ENCODE measurements at places on chromosomes 7 and 10.

- DNase-seq: no peak
These were observed 30.3 kb upstream of the CAMK1D start for GRCh38 chr10:12319076-12319475.

- DNase-seq: no peak
These were observed 309.1 kb downstream of the LRMDA start for GRCh38 chr10:75740541-75740940.

GRCh38 chr7:111089822-111090426 is 1.0 kb upstream of the LRRN3 start:
- no peak for DNase-seq

DNA sequence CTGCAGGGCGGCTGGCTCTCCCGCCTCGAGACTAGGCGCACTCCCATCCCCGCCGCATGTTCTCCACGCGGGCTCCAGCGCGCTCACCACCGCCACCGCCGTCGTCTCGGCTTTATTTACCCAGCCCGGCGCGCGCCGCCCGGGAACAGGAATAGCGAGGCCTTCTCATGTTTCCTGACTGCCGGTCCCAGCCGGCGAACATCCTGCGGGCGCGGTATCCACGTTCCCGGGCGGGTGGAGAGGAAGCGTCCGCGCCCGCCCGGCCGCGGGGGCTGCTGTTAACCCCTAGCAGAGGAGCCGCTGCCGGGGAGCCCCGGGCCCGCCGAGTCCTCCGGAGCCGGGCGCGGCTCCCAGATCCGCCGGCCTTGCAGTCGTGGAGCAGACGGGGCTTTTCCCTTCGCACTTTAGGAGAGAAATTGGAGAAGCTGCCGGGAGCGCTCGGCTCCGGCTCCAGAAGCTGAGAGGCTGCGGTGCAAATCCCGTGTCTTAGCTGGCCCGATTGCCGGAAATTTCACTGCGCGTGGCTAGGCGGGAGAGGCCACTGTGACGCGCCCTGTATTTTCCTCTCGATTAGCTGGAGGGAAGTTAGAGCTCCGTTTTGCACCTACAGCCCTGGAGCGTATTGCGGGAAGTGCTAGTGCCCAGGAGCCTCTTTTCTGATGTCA is at the start of gene MKX:
MKX (minus strand) TSS at position 88 of the 665 bp plus-strand sequence. CDS start 2,404 bp downstream, outside the sequence.
- peak; percentile 49 for DNase-seq

DNA sequence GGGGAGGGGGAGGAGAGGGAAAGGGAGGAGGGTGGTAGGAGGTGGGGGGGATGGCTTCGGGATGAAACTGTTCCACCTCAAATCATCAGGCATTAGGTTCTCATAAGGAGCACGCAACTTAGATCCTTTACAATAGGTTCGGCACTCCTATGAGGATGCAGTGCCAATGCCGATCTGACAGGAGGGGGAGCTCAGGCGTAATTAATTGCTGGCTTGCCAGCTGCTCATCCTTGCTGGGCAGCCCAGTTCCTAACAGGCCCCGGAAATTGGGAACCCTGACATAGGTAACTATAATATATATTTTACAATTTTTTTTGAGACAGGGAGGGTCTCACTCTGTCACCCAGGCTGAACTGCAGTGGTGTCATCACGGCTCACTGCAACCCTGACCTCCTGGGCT is 118.8 kb upstream of the SFMBT2 start:
- DNase-seq: no peak

DNA sequence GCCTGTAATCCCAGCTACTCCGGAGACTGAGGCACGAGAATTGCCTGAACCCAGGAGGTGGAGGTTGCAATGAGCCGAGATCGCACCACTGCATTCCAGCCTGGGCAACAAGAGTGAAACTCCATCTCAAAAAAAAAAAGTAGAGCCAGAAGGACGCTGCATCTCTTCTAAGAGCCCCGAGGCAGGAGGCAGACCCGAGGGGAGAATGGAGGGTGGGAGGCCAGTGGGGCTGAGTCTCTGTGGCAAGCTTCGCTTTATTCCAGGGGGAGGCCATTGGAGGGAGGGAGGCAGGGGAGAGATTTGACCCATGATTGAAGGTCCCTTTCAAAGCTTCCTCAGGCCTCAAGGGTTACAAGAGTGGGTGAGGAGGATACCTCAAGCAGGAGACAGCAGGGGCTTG is 18.7 kb downstream of the TTYH3 start:
- DNase-seq: no peak

DNA sequence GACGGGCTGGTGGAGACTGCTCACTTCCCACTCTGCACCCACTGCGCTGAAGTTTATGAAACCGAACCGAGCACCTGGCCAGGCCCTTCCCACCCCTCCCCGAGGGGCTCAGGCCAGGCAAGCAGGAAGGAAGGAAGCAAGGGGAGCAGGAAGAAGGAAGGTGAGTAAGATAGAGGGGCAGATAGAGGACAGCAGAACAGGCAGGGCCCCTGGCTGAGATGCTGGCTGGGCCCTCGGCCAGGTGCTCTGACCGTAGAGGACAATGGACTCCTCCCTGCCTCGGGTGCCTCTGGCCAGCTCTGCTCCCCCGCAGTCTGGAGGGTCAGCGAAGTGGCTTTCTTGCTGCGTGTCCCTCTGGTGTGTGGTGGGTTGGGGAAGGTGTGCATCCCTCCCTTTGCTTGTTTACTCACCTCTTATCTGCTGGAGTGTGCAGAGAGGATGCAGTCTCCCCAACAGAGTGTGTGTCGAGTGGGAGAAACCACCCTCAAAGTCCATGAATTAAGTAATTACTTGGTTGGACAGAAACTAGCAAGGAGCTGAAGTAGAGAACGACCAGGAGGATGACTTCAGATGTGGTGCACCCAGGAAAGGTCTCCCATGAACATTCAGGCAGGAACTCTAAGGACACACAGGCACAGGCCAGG is 82.8 kb upstream of the PPP2R2D start:
- DNase-seq: no peak

DNA sequence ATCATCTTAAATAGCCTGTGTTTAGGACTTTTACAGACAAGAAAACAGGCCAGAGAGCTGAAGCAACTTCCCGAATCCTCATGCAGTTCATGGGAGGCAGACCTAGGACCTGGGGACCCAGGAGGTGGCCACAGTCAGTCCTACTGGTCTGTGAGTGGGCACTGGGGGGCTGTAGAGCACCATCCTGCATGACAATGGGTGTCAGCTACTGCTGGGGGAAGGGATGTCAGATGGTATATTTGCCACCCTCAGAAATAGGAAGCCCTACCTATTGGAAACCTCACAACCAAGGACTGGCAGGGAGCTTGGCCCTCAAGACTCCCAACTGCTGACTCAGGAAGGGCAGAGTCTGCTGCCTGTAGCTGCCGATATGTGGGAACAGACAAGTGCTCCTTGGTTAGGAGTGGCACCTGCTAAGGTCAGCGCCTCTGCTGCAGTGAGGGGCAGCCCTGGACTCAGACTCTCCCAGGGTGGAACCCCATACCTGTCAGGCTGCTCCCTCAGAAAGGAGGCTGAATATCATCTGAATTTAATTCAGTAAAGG is 29.7 kb downstream of the OGDH start:
- DNase-seq: no peak

- peak; percentile 100 for DNase-seq
These were observed at the start of gene BBIP1 for GRCh38 chr10:110918643-110919348. BBIP1 (minus strand) TSS chr10:110919180; CDS start chr10:110918157, 1,023 bp downstream.

DNA sequence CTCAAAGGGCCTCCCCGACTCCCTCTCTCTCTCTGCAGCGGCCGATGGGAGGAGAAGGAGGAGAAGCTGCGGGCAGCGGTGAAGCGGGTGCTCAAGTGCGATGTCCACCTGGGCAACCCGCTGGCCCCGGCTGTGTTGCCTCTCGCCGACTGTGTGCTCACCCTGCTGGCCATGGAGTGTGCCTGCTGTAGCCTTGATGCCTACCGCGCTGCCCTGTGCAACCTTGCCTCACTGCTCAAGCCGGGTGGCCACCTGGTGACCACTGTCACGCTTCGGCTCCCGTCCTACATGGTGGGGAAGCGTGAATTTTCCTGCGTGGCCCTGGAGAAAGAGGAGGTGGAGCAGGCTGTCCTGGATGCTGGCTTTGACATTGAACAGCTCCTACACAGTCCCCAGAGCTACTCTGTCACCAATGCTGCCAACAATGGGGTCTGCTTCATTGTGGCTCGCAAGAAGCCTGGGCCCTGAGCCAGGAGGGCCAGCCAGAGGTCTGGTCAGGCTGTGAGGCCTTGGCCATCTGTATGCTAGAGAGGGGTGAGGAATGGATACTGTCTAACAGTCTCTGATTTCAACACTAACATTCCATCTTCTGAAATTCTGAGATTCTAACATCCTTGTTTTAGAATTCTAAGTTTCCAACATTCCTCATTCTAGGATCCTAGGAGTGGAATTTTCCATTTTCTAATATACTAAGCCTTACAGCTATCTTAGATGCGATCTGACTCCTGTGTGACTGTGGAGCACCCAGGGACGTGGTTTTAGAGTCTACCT is 3.6 kb downstream of the INMT start:
- no peak for DNase-seq

DNA sequence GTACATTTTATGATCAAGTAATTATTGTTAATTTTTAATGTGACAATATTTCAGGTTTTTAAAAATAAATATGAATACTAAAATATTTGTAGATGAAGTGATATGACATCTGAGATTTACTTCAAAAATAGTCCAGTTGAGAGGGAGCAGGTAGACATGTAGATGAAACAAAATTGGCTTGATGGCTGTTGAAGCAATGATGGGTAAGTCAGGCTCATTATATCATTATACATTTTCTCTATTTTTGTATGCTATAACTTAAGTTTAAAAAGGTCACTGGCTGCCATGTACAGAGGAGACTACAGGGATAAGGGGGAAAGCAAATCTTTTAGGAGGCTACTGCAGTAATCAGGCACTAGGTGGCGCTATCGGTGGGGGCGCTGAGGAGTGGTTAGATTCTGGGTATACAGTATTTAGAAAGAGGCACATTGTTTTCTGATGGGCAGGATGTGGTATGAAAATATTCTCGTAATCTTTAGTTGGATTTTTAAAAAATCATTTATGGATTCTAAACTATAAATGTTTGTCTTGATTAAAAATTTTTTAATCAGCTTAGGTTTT is 189.8 kb upstream of the IMMP2L start:
- no peak for DNase-seq

GRCh38 chr7:28607855-28608193 is 195.5 kb downstream of the CREB5 start:
- no peak for DNase-seq
